ENCODE measurements at places on chromosomes 2 and 18.

- no peak for DNase-seq
Measured at GRCh38 chr2:204268458-204268857, 276.8 kb upstream of the PARD3B start.

DNA sequence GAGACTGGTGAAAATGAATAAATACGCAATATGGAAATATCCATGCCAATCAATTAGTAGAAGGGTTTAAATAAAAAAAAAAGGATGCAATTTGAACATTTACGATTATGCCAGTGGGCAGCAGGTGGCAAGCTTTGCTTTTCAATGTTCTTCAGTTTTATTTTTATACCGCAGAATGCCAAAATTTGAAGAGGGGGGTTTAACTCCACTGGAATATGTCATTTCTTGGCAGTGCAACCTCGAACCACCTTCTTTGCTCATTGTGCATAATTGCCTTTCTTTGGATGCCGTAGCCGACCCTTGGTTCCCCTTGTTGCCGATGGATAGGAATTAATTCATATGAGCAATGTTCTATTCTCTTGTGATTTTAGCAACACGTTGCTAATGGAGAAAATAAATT lies 88.0 kb downstream of the LTBP1 start:
- no peak for DNase-seq

DNA sequence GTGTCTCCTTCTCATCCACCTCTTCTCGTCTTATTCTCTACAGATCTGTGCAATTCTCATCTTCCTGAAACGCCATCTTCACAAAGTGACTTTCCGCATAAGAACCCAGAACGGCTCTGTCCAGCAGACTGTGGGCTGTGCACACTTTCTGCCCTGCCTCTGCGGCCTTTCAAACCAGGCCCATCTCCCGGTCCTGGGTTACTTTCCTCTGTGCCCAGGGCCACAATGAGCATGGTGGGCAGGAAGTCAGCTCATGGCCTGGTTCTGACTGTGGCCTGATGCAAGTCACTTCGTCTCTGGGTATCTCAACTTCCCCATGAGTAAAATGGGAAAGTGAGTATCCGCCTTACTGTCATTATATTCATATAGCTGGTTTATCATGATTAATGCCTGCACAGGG lies 71.7 kb upstream of the TMEM200C start:
- DNase-seq: no peak

DNA sequence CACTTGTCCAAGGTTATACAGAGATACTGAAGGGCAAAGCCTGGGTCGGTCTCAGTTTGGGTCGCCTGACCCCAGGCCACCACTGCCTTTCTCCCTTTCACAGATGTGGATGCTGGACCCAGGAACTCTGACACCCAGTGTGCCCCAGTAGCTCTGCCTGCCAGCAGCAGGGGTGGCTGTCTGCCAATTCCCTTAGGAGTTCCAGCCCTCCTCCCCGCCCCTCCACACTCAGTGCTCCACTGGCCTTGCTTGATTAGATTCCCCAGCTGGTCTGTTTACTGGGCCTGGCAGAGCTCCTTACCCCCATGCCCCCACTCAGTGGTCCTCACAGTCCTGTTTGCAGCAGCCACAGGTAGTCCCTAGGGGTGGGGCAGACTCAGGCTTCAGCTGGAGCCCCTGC lies 75.5 kb downstream of the NPAS2 start:
- DNase-seq: no peak

DNA sequence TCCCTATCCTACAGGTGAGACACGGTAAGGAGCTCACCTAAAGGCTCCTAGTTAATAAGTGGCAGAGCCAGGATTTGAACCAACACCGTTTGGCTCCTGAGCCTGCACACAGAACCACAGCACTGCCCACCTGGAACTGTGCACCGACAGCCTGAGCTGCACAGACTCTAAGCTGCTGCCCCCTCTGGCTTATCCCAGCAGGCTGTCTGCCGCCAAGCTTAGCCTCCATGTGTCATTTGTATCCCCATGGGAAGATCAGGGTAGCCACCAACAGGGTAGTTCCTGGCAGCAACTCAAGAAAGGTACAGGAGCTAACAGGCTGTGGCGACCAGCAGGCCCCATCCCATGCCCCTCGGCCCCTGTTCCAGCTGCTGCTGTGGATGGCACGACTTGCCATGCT lies 135.7 kb downstream of the LRRC30 start:
- no peak for DNase-seq

DNA sequence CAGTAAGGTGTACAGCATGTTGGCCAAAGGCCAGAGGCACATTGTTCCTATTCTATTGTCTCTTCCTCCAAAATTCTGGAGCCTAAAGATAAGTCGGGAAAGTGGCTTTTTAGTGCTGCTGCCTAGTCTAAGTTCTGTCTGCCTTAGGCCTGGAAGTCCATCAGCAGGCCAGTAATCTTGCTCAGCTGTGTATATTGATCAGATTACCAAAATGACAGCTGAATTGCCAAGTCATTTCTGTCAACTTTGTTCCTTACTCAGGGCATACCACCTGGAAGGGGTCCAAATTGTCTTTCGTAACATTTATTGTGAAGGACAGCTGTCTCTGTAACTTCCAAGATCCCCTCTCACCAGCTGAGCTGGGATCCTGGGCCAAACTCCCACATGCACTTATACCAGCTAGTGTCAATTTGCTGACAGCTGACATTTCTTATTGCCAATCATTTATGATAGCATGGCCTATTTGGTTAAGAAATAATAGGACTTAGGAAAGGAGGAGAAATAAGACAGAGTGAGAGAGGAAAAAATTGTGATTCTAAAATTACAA lies 116.8 kb upstream of the FSHR start:
- no peak for DNase-seq

- DNase-seq: no peak
Measured at GRCh38 chr2:223771475-223771874, 65.9 kb downstream of the AP1S3 start.

- DNase-seq: no peak
Measured at GRCh38 chr2:8611246-8611645, 70.6 kb upstream of the ID2 start.

- peak; percentile 1 for DNase-seq
Measured at GRCh38 chr2:202965810-202966460, 48.7 kb upstream of the NBEAL1 start.

DNA sequence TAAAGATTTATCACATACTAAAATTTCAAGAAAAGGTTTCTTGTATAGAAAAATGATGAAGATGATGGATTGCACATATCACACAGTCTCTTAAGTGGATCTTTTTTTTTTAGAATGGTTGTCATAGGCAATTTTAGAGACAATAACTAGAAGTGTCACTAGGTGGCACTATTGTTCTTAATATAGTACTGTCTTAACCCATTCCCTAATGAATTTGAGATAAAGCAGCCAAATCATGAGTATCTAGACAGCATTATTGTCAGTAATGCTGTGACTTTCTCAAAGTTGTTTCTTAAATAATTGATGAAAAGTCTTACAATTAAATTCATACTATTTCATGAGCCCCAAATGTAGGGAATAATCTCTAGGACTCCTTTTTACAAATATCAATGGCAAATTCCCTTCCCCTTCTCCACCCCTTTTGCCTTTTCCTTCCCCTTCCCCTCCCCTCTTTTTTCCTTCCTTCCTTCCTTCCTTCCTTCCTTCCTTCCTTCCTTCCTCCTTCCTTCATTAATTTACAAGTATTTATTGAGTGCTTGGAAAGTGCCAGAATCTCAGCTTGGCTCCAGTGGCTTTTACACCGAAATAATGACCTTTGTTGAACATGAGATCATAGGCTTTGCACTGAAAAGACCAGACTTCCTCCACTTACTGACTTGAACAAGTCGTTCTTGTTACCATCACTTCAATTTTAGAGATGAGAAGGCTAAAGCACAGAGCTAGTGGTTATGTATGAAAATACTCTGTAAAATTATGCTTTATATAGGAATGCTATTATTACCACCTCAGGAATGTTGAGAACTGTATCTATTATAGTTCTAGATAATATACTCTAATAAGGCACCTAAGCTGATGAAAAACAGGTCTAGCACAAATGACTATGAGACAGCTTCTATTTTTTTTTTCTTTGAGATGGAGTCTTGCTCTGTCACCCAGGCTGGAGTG lies 19.8 kb downstream of the MYL12B start:
- DNase-seq: peak; percentile 67
